Bone marrow (tissue), 2 donors: ENCODE measurements at places on chromosomes 2 and 18.

DNA sequence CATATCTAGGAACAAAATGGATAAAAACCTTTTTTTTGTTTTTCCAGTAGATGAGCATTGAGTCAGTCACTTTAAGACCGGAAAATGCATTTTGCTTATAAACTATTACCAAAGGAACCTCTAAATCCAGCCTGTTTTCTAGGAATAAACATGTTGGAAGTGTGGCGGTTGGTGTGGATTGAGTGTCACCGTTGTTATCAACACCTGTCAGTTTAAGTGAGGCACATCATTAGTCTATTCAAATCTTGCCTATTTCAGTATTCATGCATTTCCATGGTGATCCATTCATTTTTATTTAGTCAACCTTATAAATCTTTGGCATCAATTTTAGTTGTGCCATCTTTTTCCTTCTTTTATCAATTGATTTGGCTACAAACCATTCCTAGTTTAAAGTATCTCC is 3.3 kb downstream of the KLHL29 start:
- no peak for DNase-seq

GRCh38 chr2:149622343-149622742 is 34.8 kb upstream of the MMADHC start:
- DNase-seq = no peak

DNA sequence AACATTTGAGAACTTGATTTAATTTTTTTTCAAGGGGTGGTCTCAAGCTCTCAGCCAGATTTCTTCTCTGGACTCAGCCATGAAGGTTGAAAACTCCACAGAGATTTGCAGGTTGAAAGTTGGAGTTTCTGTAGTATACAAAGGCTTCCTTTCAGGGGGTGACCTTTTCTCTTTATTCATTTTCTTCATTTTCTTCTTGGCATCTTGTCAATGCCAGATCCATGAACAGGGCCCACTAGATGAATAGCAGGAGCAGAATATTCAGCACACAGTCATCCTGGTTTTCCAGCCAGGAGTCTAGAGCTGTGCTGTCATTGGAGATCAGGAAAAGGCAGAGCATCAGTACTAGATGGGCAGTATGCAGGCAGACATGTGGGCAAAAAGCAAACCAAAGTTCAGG is 62.0 kb downstream of the INSIG2 start:
- DNase-seq = no peak

- no peak for DNase-seq
Observed at GRCh38 chr2:96832754-96833507, 10.9 kb downstream of the ANKRD23 start.
